HT1080 (cell line): ENCODE measurements at places on chromosomes 13 and 19. TPM values are rescaled to one million over a fixed set of nuclear protein-coding genes. Genes with fewer than 3 reads are reported as not detected.

- DNase-seq: peak; percentile 34
Observed at GRCh38 chr13:41652735-41653361, 195.5 kb downstream of the RGCC start.

The ZNF28 gene
- 4.0 and 7.4 TPM in 2 replicates for total RNA-seq

- peak; percentile 25 for DNase-seq
Observed at GRCh38 chr13:23087880-23088279, 92.9 kb upstream of the SGCG start.

- no peak for DNase-seq
Observed at GRCh38 chr13:59261928-59262488, 901.7 kb downstream of the DIAPH3 start.

The GAPDHS gene
- total RNA-seq: not detected in 2 replicates

GRCh38 chr13:99150575-99151361 lies 49.9 kb upstream of the UBAC2 start:
- peak; percentile 53 for DNase-seq

DNA sequence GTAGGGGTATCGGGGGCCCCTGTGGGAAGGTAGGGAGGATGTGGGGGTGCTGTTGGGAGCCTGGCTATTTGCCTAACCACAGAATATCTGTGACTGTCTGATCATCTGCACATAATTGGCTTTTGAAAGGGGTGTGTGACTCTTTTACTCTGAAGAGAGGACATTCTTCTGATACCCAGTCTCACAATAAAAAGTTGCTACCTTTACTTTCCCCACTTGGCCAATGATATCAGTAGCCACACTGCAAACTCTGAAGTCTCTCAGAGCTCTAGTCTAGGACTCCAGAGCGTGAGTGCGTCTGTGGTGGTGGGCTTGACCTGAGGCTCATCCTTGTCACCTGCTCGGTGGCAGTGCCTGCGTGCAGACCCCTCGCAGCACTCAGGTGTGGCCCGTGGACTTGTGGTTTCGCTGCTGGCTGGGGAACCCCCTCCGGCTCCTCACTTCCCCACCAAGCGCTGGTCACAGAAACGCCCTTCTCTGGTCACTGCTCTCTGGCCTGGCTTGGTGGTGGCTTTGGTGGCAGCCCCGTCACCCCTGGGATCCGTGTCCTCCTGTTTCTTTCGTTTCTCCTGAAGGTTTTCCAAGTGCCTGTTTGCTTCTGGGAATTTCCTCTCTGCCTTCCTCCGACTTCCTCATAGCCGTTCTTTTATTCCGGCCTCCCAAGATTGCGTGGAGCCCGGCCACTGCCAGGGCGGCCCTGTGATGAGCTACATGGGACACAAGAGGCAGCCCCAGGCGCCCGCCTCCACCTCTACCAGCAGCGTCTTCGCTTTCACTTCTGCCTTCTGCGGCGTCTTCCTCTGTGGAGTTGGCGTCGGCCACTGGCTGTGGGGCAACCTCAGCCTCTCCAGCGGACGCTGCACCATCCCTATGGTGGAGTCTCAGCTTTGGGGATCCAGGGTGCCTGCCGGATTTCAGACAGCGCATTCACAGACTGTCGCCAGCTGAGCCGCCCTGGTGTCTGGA lies 78.0 kb downstream of the ATP11A start:
- DNase-seq: no peak

GRCh38 chr19:41226874-41227390 lies 7.9 kb downstream of the AXL start:
- DNase-seq: no peak

- peak; percentile 2 for DNase-seq
Observed at GRCh38 chr13:46575301-46575771, 22.4 kb downstream of the LRCH1 start.
